ENCODE measurements at places on chromosomes 2 and 18. TPM values are rescaled to one million over a fixed set of nuclear protein-coding genes. Genes with fewer than 3 reads are reported as not detected.

GRCh38 chr2:190863946-190864345 is 16.7 kb upstream of the GLS start:
- H3K36me3 ChIP-seq: no peaks in the 10 kb centered on the region
- DNase-seq: no peak
- H3K27me3 ChIP-seq: no peaks in the 10 kb centered on the region
- H3K27ac ChIP-seq: no peak overlapping the region
- peaks cover 2% of the 10 kb centered on the region for H3K4me1 ChIP-seq

DNA sequence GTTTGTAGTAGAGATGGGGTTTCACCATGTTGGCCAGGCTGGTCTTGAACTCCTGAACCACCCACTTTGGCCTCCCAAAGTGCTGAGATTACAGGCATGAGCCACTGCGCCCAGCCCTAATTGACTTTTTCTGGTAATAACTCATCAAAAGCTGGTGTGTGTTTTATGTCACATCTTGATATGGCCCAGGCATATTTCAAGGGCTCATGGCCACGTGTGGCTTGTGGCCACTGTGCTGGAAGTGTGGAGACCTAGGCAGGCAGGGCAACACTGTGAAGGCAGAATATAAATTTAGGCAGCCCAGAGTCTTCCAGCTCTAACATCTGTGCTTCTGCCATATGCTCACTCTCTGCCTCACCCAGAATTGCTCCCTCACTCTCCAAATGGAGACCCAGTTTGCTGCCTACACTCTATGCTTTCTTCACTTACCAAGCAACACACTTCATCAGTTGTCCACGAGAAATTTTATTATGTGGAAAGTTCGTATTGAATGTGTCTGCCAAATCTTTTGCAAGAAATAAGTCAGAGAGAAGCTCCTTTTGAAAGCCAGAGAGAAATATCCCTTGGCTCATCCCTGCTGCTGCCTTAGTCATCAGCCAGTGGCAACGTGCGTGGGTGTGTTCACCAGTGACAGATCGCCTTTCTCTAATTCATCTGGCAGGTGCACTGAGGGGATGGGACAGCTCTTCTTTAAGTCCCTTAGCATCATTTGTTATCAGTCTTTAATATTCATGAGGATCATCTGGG is 129.4 kb upstream of the CXCR4 start:
- no peak overlapping the region for H3K27ac ChIP-seq
- DNase-seq: no peak
- no peaks in the 10 kb centered on the region for H3K27me3 ChIP-seq
- H3K4me3 ChIP-seq: no peak overlapping the region
- H3K36me3 ChIP-seq: no peaks in the 10 kb centered on the region

GRCh38 chr2:98487806-98488189 is 43.1 kb downstream of the INPP4A start:
- peaks cover 18% of the 10 kb centered on the region for H3K4me1 ChIP-seq
- H3K36me3 ChIP-seq: no peaks in the 10 kb centered on the region
- no peak overlapping the region for H3K4me3 ChIP-seq
- H3K27me3 ChIP-seq: no peaks in the 10 kb centered on the region

The CD226 gene
- not detected for total RNA-seq

The STK17B gene
- 10.5 TPM for total RNA-seq

- no peak overlapping the region for H3K4me3 ChIP-seq
- DNase-seq: no peak
- H3K27ac ChIP-seq: no peak overlapping the region
- no peaks in the 10 kb centered on the region for H3K4me1 ChIP-seq
- H3K36me3 ChIP-seq: no peaks in the 10 kb centered on the region
- H3K27me3 ChIP-seq: no peaks in the 10 kb centered on the region
Measured at GRCh38 chr18:55095584-55095983, 136.3 kb upstream of the CCDC68 start.

DNA sequence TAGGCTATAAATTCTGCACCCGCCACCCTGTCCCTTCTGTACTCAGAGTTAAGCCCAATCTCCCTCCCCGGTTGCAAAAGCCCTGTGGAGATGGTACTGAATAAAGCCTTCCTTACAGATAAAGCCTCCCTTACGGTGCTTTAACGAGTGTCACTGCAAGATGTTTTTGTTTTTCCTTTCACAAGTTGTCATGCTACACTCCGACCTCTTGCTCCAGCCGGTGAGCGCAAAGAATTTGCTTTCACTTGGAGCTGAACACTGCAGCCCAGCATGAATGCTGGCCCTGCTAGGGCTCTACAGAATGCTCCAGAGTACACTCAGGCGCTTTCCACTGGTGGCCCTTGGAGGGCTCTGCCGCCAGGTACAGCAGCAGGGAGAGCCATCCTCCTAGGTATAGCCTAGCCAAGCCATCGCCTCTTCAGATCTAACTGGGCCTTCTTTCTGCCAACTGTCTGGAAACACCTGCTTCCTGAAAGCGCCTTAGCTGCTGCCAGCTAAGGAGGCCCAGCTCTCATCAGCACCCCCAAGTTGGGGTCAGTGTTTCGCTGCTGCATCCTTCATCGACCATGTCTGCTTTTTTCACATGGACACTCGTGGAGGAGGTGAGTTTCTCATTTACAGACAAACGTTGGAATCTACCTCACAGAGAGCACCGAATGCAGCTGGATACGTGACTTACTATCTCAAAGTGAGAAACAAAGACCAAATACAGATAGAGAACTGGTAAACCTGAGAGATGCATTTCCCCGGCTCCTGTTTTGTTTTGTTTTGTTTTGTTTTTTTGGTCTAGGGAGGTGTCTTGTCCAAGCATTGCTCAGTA is 13.4 kb upstream of the CREG2 start:
- H3K4me1 ChIP-seq: peaks cover 2% of the 10 kb centered on the region
- no peaks in the 10 kb centered on the region for H3K36me3 ChIP-seq
- DNase-seq: no peak
- H3K4me3 ChIP-seq: no peak overlapping the region

DNA sequence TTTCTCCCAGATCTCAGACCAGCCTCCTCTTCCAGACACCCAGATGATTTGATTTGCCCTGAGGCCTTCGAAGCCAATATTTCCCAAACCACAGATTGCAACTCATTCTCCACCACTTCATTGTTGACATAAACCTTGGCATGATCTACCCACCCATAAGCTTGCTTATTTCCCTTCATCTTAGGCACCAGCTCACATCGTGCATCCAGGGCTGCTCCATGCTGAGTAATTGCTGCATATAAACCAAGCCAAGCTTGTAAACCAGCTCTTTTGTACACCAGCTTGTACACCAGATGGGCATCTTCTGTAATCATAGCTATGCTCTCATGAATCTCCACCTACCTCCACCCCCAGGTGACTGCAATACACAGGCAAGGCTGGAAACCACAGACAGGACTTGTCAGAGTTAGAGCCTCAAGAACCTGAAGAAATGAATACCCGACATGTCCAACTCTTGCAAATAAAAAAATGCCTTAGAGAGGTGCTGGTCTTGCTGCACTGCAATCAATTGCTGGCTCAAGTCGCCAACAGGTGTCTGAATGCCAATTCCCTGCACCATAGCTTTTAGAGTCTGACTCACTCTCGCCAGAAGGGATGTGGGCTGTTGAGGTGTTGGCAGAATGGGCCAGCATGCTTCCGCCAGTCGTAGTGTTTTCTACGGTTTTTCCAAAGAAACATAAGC is 31.5 kb downstream of the TRABD2A start:
- no peak overlapping the region for H3K4me3 ChIP-seq
- no peaks in the 10 kb centered on the region for H3K36me3 ChIP-seq
- no peak overlapping the region for H3K27ac ChIP-seq

- no peak overlapping the region for H3K4me3 ChIP-seq
- no peaks in the 10 kb centered on the region for H3K36me3 ChIP-seq
- no peaks in the 10 kb centered on the region for H3K4me1 ChIP-seq
- DNase-seq: no peak
- H3K27ac ChIP-seq: no peak overlapping the region
Measured at GRCh38 chr2:58006256-58006951, 40.2 kb upstream of the VRK2 start.

The LIMS4 gene
- 1.4 TPM for total RNA-seq

GRCh38 chr2:238816291-238816690 is 31.6 kb upstream of the TWIST2 start:
- H3K36me3 ChIP-seq: no peaks in the 10 kb centered on the region
- peaks cover 5% of the 10 kb centered on the region for H3K4me1 ChIP-seq
- H3K27me3 ChIP-seq: no peaks in the 10 kb centered on the region

GRCh38 chr18:33700513-33700976 is 122.5 kb downstream of the ASXL3 start:
- no peaks in the 10 kb centered on the region for H3K4me1 ChIP-seq
- no peak overlapping the region for H3K27ac ChIP-seq
- H3K4me3 ChIP-seq: no peak overlapping the region
- DNase-seq: no peak

GRCh38 chr18:9156604-9157249 is 20.1 kb downstream of the ANKRD12 start:
- H3K36me3 ChIP-seq: no peaks in the 10 kb centered on the region
- no peak for DNase-seq
- no peak overlapping the region for H3K4me3 ChIP-seq
- no peak overlapping the region for H3K27ac ChIP-seq
- H3K4me1 ChIP-seq: no peaks in the 10 kb centered on the region

DNA sequence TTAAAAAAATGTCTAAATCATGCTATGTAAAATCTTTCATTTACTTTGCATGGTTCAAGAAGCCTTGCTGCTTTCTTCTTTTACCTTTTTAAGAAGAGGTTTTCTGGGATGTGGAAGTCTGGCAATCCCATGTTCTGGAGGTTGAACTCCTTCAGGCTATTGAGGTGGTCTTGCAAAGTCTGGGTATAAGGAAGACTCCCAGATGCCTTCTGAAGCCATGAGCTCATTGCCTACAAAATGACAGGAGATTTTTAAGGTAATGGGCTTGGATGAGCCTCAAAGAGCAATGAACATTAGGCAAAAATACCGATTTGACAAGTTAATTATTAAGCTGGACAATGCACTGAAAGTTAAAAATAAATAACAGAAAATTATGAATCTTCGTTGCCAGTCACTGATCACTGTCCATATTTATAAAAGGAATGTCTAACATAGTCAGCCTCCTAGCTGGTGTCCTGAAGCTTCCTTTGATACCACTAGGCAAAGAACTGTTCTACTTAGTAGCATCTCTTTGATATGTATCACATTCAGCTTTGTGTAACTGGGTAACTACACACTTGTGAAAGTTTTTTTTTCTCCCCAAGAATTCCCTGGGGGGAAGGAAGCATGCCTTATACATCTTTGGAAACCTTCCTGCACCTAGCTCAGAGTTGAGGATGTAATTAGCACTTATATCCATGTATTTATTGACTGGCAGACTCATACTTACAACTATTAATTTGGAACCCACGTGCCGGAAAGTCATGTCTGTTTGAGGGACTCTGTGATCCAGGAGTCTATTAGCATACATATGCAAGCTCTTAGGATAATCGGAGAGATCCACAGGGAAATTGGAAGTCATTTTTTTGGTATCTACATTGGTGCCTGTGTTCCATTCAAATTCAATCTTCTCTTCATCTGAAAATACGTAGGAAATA is 29.3 kb downstream of the APOB start:
- DNase-seq: no peak
- no peaks in the 10 kb centered on the region for H3K36me3 ChIP-seq
- no peaks in the 10 kb centered on the region for H3K4me1 ChIP-seq
- H3K4me3 ChIP-seq: no peak overlapping the region
- H3K27me3 ChIP-seq: no peaks in the 10 kb centered on the region

The FBXO48 gene
- total RNA-seq: 1.1 TPM

The HJURP gene
- 56.6 TPM for total RNA-seq

GRCh38 chr2:85652056-85652455 is 15.9 kb downstream of the SFTPB start:
- H3K4me3 ChIP-seq: no peak overlapping the region
- H3K27ac ChIP-seq: no peak overlapping the region
- DNase-seq: no peak
- peaks cover 42% of the 10 kb centered on the region for H3K36me3 ChIP-seq
- H3K27me3 ChIP-seq: no peaks in the 10 kb centered on the region
- 0 out of 2 replicates have a peak, but pooled peaks cover 3% of the 10 kb centered on the region for H3K4me1 ChIP-seq

- no peaks in the 10 kb centered on the region for H3K36me3 ChIP-seq
- peaks cover 1% of the 10 kb centered on the region for H3K27me3 ChIP-seq
- no peak for DNase-seq
- no peaks in the 10 kb centered on the region for H3K4me1 ChIP-seq
- no peak overlapping the region for H3K27ac ChIP-seq
Measured at GRCh38 chr2:210198326-210198725, 26.9 kb downstream of the ACADL start.

The RESP18 gene
- not detected for total RNA-seq

- H3K4me1 ChIP-seq: no peaks in the 10 kb centered on the region
- no peaks in the 10 kb centered on the region for H3K36me3 ChIP-seq
- no peak for DNase-seq
- H3K4me3 ChIP-seq: no peak overlapping the region
Measured at GRCh38 chr2:239255218-239255617, 145.6 kb downstream of the HDAC4 start.

DNA sequence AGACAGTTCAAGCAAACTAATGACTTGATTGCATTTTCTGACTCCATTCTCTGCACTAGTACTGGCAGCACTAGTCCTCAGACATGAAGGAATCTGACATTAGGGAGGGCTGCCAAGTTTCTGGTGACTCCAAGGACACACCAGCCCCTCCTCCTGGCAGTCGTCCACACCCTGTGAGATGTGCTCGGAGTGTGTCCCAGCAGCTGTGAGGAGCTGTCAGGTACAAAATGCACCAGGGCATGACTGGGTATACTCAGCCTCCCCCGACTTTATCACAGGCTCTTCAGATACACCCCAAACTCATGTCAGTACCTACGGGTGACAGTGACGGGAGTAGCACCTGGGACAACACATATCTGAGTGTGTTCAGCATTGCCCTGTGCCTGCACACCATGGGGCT is 43.1 kb downstream of the EDAR start:
- no peaks in the 10 kb centered on the region for H3K27me3 ChIP-seq
- H3K27ac ChIP-seq: no peak overlapping the region
- no peaks in the 10 kb centered on the region for H3K36me3 ChIP-seq
- no peaks in the 10 kb centered on the region for H3K4me1 ChIP-seq
- DNase-seq: no peak
- H3K4me3 ChIP-seq: no peak overlapping the region

GRCh38 chr18:29060349-29060748 is 883.4 kb upstream of the CDH2 start:
- H3K36me3 ChIP-seq: no peaks in the 10 kb centered on the region
- no peaks in the 10 kb centered on the region for H3K27me3 ChIP-seq
- no peak for DNase-seq
- no peaks in the 10 kb centered on the region for H3K4me1 ChIP-seq

The IL37 gene
- not detected for total RNA-seq

- H3K27me3 ChIP-seq: no peaks in the 10 kb centered on the region
- no peaks in the 10 kb centered on the region for H3K4me1 ChIP-seq
- no peaks in the 10 kb centered on the region for H3K36me3 ChIP-seq
- no peak for DNase-seq
Measured at GRCh38 chr2:189265696-189266320, 86.2 kb upstream of the COL5A2 start.

DNA sequence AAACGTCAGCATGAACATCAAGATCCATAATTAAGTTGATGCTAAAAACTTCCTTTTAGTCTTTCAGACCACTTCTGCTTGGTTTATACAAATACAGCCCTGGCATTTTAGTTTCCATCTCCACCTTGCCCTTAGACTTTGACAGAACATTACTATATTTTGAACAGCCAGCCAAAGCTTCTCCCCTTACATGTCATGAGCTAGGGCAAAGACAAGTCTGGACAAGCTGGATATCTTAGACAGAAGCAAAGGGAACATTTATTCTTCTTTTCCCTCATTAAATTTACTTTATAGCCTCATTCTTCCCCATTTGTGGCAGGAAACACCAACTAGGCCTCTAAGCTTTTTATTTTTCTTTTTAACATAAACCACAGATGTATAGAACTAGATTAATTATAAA is 403.3 kb downstream of the SUCLG1 start:
- no peak overlapping the region for H3K27ac ChIP-seq
- DNase-seq: no peak
- no peaks in the 10 kb centered on the region for H3K4me1 ChIP-seq
- no peaks in the 10 kb centered on the region for H3K36me3 ChIP-seq

The SERPINE2 gene
- 76.0 TPM for total RNA-seq
